Kidney (tissue), 22 donors: ENCODE measurements at places on chromosomes 6 and 20.
A peak's percentile ranks its signal among the peaks of the same experiment; 100 is the strongest.

DNA sequence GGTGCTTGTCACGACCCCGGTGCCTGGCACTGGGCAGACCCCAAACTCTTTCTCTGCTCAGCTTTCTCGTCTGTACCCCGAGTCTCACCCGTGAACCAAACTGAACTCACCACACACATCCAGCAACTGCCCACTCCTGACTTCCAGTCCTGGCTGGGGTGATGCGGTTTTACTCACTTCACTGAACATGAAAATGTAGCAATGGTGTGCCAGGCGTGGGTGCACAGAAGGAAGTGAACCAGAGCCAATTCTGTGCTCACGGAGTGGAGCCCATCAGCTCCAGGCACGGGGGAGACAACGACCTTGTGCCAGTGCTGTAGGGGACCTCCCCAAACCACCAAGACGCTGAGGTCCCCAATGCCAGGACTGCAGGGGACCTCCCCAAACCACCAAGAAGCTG lies 78.7 kb upstream of the AFDN start:
- no peak for DNase-seq

DNA sequence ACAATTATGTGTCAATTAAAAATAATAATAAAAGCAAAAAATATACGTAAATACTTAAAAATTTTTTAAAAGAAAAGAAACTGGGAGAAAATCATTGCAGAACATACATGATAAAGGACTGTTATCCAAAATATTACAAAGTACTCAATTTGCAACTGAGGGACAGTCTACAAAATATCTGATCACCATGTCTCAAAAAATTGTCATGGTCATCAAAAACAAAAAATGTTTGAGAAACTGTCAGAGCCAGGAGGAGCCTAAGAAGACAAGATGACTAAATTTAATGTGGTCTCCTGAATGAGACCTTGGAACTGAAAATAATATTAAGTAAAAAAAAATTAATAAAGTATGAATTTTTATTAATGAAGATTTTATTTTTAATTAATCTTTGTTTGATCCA lies 43.5 kb downstream of the DTNBP1 start:
- no peak for DNase-seq

DNA sequence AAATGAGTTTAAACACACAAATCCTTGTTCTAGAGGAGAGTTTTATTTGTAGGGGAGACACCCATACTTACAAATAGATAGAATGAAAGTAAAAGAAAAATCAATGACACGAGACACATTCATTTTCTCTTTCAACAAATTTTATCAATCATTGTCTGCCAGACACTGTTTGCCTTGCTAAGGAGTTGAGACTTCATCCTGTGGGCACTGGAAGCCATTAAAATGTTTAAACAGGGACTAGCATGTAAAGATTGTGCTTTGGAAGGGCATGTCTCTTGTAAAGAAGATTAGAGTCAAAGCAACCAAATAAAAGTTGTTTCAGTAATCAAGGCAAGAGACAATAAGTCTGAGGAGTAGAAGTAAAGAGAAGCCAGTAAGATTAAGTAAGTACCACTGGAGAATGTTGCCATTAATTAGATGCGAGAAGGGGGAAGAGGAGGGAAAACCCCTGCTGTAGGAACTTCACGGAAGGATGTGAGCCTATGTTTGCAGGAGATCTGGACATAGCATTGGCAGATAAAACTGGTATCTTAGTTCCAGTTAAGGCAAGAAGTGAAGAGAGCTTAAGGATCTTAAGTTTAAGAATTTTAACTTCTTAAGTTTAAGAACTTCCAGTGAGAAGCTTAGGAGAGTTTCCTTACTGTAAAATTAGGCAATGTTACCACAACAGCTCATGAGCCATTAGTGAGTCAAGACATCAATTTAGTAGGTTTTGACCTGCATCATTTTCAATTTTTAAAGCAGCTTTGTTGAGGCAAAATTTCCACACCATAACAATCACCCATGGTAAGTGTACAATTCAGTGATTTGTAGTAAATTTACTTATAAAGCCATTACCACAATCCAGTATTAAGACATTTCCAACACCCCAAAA lies 117.0 kb upstream of the UST start:
- no peak for DNase-seq

- DNase-seq, result peak; percentile 84
These were observed 17.7 kb downstream of the RIPOR3 start for GRCh38 chr20:50673466-50674137.

- no peak for DNase-seq
These were observed 5.4 kb upstream of the C20orf204 start for GRCh38 chr20:64030371-64031134.

GRCh38 chr6:137332637-137333280 lies 113.6 kb upstream of the IFNGR1 start:
- DNase-seq, result no peak

DNA sequence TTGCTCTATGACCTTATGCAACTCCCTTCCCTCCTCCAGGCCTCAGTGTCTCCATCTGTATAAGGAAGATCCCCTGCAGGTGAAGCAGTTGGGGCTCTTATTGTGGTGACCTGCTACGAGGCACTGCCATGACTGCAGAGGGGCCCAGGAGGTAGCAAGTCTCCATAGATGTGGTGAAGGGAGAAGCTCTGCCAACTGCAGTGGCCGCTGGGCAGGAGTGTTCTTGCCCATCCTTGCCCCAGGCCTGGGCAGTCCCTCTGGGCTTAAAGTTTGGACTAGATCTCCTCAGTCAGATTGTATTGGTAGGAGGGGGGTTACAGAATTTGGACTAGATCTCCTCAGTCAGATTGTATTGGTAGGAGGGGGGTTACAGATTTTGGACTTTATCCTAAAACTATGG lies 12.2 kb downstream of the KCNK17 start:
- no peak for DNase-seq

DNA sequence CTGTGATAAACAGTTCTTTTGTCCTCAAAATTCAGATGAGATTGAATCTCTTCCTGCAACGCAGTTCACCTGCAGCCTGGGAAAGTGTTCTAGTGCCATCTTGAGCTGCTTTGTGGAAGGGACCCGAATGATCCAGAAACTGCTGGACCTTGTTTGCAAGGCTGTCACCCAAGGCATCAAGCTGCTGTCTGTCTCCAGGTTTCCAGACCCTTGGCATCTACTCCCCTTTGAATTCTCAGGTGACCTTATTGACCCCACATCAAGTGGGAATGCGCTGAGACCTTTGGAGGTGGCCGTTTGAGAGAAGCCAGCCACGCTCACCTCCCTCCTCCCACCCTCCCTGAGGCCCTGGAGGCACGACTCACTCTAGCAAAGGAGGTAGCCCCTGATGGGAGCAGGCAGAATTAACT lies 112.5 kb downstream of the EDN3 start:
- no peak for DNase-seq

DNA sequence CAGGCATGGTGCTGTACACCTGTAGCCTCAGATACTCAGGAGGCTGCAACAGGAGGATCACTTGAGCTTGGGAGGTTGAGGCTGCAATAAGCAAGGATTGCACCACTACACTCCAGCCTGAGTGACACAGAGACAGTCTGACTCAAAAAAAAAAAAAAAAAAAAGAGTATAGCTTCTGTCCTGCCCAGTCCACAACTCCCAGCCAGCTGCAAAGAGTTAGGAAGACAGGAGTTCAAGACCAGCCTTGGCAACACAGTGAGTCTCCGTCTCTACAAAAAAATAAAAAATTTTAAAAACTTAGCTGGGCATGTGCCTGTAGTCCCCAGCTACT lies 28.3 kb upstream of the TLDC2 start:
- no peak for DNase-seq

GRCh38 chr20:37384683-37385174 lies 38.8 kb downstream of the SRC start:
- peak; percentile 45 for DNase-seq

GRCh38 chr20:8535403-8536261 lies 403.6 kb downstream of the PLCB1 start:
- no peak for DNase-seq

DNA sequence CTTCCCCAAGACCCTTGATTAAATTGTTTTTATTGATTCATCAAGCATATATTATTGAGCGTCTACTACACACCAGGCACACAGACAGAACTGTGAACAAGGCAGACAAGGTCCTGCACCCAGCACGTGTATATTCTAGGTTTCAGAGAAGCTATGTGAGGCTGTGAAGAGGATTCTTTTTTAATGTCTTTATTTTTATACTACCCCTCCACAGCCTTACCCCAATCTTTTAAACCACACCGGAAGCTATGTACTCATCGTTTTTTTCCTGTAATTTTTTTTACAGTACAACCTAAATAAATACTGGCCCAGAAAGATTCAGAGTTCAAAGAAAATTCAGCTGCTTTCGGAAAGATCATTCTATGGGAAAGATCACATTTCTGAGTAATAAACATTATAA lies 10.0 kb downstream of the SGK1 start:
- DNase-seq, result no peak

DNA sequence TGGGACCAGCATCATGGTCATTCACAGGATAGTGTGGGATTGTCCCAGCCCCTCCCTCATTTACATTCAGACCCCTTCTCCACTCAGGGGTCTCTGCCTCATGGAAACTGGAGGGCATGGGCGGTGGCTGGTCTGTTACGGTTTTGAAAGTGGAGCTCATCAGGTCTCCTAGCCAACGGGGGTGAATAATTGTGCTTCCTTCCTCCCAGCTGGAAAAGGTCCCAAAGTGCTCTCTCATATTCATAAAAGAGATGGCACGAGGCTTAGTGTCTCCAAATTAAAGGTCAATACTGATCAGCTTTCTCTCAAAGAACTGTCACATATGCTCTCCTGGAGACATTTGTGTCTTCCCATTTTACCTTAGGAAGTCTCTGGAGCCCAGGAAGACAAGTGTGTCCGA lies 19.9 kb downstream of the JARID2 start:
- DNase-seq, result no peak

GRCh38 chr6:40350747-40351217 lies 236.4 kb downstream of the LRFN2 start:
- no peak for DNase-seq
